ENCODE measurements at places on chromosomes 4 and X.

GRCh38 chr4:54271464-54271863, 42.4 kb downstream of the PDGFRA start:
- no peak for DNase-seq

- no peak for DNase-seq
Observed at GRCh38 chr4:70895811-70896491, 6.2 kb upstream of the MOB1B start.

DNA sequence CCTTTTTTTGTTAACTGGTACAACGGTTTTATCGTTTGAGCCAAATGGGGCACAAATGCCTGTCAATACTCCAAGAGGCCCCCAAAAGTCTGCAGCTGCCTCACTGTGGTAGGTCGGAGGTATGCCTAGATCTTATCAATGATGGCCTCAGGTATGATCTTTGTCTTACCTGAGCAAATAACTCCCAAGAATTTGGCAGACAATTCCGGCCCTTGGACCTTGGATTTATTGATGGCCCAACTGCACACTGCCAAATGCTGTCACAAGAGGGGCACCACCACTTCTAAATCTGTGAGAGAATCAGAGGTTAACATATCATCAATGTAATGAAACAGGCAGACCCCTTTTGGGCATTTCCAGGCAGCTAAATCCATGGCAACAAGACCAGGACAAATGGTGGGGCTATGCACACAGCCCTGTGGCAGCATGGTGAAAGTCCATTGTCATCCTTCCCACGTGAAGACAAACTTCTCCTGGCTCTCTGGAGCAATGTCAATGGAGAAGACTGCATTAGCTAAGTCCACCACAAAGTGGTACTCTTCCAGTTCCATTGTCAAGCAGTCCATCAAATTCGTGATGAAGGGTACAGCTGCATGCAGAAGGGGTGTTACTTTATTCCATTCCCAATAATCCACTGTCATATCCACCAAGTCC, 28.6 kb downstream of the CXCL13 start:
- no peak for DNase-seq

DNA sequence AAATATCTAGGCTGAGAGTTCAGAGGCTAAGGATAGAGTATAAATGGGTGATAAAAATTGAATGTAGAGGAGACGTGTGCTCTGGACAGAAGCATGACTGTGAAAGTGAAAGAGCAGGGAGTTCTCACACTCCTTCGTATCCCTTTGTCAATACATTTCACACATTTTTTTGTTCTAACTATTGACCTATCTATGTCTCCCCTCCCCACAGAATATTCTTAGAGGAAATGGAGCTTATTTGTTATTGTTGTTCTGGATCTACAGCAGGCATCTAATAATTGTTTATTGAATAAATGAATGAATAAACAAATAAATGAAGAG, 57.6 kb downstream of the ENPEP start:
- DNase-seq = no peak

- no peak for DNase-seq
Observed at GRCh38 chr4:152577708-152578396, 42.0 kb upstream of the FBXW7 start.

- no peak for DNase-seq
Observed at GRCh38 chr4:81021142-81021944, 9.2 kb upstream of the BMP3 start.

GRCh38 chr4:5423670-5424069, 284.7 kb downstream of the EVC2 start:
- DNase-seq = no peak

- no peak for DNase-seq
Observed at GRCh38 chrX:68238568-68238967, 194.7 kb downstream of the OPHN1 start.

GRCh38 chrX:55119712-55120111, 30.9 kb downstream of the PAGE2 start:
- DNase-seq = no peak

DNA sequence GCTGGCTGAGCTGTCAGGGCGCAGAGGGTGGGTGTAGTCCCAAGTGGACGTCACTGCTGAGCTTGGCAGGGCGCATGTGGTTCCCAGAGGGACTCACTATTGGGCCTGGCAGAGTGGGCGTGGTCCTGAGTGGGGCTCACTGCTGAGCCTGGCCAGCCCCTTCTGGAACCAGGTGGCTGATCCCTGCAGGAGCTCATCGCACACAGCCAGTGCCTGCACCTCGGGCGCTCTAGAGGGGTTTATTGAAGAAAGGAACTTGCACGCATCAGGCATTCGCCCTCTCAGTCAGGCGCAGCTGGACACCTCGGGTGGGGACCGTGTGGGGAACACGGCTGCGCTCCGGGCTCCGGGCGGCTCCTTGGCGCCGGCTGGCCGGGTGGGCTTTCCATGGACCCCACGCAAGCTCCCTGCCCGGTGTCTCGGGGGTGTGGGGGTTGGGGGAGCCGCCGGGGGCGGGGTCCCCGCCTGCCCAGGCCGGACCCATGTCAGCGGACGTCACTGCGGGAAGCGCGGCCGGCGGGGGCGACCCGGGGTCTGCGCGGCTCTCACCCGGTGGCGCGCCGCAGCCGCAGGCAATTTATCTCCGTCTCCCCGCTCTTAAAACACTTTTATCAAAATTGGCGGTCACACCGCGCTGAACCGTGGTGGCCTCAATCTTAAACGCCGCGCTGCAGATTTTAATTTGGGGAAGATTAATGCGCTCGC, 65.4 kb upstream of the NKX1-1 start:
- DNase-seq = no peak

- DNase-seq = no peak
Observed at GRCh38 chr4:151688003-151688784, 72.6 kb downstream of the GATB start.

GRCh38 chr4:146470604-146471003, 51.1 kb downstream of the SLC10A7 start:
- DNase-seq = no peak

DNA sequence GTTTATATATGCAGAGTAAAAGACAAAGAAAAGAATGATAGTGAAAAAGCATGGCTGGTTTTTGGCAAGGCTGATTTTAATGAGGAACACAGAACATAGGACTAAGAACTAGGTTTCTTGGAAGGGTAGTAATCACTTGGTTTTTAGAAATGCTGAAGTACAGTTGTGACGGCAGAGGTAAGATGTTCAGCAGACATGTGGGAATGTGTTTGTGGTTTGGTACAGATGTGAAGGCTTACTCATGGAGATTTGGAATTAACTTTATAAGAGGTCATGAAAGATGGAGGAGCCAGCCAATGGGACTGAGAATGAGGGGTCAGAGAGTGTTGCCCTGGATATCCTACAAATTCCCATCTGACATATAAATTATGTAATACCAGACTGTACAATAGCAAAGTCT, 243.6 kb downstream of the NPFFR2 start:
- DNase-seq = no peak

DNA sequence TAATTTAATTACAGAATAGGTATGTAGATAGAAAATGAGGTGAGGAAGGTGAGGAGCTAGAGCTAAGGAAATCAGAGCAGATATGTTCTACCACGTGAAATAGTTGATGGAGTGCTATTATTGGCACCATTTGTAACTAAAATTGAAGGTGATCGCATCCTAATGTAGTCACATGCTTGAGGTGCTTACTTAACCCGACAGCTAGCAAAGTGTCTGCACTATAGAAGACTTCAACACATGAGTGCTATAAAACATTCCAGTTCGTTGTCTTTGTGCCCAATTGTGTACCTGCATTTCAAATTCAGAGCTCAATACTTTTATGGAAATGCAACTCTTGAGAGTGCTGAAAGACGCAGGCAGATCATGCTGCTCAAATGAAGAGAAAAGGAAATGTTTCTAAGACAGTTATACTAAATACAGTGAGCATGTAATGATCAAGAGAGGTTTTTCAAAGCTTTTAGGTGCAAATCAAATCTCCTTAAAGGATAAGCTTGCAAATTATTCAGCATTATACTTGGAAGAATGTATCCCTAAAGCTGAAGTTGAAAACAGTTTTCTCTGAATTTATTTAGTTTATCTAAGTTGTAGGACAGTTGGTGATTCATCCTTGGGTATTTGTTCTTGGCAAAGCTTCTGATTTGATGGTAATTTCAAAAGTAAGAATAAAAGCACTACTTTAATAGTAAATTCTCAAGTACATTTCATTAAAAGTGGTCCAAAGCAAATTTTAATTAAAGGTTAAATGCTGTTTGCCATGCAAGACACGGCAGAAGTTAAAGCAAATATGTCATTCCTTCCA, 223.9 kb upstream of the EPHA5 start:
- DNase-seq = no peak

- DNase-seq = no peak
Observed at GRCh38 chr4:14961292-14961691, 41.0 kb upstream of the CPEB2 start.

GRCh38 chr4:158397781-158398180, 123.9 kb upstream of the RXFP1 start:
- no peak for DNase-seq

DNA sequence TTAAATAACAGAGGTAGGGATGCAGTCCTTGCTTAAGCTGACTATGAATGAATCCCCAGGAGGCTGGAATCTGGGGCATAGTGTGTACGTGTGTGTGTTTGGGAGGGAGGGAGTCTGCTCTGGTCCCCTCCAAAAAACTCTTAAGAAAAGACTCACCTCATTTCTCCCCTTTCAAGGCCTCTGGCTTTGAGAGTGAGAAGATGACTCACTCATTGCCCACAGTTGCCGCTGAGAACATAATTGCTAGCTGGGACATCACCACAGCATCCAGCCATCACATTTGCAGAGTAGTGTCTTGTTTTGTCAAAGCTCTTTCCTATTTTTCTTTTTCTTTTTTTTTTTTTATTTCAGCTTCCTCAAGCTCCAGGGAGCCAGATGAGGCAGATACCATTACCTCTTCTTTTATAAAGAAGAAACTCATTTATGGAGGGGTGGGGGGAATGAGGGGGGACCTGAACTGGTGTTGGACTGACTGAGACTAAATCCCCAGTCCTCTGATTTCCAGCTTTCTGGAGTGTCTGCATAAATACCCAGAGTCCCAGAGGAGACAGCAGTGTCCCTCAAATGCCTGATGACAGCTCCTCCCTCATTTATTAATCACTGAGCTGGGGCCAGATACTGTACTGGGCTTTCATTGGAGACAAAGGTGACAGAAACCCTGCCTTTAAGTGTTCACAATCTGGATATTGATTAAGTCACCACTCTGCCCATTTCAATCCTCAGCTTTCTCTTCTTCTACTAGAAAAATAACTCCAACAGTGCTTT, 61.9 kb upstream of the LAS1L start:
- peak; percentile 47 for DNase-seq

DNA sequence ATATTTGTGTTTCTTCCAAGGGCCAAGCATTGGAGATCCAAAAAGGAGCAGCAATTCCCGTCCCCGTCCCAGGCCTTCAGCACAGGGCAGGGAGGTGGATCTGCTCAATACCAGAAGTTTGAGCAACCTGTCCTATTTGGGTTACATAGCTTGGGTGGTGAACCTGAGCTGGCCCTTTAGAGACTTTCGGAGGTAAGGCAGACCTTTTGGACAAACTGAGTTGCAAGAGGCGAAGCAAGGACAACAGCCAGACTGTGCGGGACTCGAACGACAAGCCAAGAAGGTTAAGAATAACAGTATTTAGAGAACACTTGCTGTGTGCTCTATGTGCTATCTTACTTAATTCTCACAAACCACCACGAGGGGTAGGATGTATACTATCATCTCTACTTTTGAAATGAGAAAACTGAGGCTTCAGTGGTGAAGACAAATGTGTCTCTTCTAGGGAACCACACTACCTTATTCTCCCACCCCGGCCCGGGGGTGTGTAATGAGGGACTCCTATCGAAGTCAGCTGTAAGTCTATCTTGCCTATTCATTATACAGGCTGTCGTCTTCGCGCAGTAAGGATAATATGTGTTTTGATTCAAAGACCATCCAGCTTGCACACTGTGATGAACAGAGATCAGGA, 1.3 kb downstream of the NOP14 start:
- peak; percentile 72 for DNase-seq

- no peak for DNase-seq
Observed at GRCh38 chrX:124260845-124261244, 71.6 kb upstream of the TEX13D start.

DNA sequence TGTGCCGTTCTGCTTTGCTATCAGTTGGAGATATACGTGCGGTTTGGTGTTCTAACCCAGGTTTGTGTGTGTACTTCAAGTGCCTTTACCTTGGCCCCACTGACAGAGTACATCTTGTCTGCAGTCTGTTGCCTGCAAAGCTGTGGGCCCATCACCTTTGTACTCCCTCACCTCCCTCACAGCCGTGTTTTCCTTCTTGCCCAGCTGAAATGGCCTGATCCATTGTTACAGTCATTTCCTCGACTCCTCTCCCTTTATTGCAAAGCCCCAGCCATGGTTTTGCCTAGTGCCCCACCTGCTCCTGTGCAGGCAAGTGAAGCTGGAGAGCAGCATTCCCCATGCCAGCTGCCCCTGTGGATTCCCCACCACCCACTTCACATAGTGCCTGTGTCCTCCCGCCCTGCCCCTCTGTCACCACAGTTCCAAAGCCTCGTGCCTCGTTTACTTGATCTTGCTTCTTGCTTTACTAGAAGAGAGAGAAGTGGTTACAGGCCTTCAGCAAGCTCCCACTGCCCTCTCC, 55.2 kb upstream of the TLR2 start:
- no peak for DNase-seq

DNA sequence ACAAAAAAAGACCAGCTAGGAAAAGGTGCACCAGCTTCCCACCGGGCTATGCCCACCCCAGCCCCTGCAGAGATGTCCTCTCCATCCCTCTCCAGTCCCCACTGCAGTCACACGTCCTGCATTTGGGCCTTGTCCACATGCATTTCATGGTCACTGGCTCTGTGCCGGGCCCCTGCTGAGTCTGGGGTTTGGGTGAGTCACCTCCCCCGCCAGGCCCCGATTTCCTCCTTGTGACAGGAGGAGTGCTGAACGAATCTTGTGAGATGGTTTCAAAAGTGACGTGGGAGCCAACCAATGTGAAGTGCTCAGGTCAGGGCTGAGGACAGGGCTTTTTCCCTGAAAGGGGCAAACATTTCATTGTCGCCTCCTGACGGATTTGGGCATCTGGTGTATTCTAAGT, 7.1 kb downstream of the CPZ start:
- DNase-seq = no peak

DNA sequence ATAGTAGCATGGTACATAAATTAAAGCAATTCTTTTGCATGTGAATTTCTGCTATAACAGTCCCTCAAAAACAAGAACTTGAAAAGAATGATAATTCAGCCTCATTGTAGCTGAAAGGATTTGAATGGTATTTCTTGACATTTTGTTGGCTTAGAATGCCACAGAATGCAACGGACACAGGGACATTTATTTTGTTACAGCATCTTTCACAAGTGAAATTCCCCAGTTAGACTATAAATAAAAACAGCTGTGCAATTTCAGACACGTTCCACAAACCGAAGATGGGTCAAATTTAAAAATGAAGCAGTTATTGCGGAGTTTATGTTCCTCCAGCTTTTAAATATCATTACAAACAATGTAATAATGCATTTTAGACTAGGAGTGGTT, 82.8 kb upstream of the AMELX start:
- DNase-seq = no peak

- no peak for DNase-seq
Observed at GRCh38 chr4:108006361-108006760, 16.7 kb downstream of the HADH start.

GRCh38 chr4:91961504-91961903, 342.3 kb upstream of the GRID2 start:
- no peak for DNase-seq
